Vagina (tissue), 2 donors: ENCODE measurements at places on chromosomes 2 and 18. TPM values are rescaled to one million over a fixed set of nuclear protein-coding genes. Genes with fewer than 3 reads are reported as not detected.

GRCh38 chr2:28394331-28394877 lies 1.7 kb downstream of the FOSL2 start:
- no peak for DNase-seq

- no peak for DNase-seq
These were observed 3.6 kb upstream of the SH2D6 start for GRCh38 chr2:85414761-85415553.

GRCh38 chr2:168849610-168850009 lies 40.6 kb downstream of the SPC25 start:
- no peak for DNase-seq

DNA sequence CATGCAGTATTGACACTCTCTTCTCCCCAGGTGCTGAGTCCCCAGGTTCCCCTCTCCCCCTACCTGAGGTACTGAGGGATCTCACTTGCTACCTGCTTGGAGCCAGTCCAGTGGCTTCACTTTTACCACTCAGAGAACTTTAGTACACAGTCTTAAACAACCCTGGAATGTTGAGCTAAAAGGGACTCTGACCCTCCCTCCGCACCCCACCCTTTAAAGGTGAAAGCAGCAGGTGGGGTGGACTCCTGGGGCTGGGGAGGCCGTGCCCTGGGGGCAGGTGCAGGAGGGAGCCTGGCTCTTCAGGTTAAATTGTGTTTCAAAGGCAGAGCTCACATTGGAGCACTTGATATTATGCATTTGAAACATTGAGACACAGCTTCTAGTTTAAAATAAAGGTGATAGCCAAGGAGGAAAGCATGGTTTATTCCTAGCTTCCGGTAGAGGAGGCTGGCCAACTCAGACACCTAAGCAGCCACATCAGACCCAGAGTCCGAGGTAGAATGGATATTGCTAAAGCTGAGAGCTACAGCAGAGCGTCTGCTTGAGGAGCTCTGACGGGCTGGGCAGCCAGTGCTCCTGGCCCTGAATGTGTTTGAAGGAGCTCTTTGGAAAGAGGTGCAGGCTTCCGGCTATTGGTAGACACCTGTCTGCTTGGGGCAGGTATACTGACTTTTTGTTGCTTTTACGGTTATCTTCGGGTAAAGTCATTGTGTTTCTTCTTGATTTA lies 196.4 kb downstream of the AGAP1 start:
- DNase-seq = no peak

DNA sequence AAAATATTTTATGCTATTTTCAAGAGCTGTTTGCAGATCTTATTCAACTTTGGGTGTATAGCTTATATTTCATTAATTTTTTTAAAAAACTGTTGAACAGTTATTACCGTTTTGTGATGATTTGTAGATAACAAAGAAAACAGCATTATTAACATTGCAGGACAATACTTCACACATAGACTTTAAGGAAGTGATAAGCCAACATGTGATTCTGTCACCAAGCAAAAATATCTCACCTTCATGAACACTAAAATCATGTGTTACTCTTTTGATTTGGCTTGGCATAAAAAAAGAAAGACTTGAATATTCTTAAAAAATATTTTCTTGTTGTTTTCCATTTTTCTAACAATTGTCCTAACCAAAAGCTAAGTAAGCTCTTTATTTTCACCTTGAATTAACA lies 33.0 kb downstream of the SLC35F5 start:
- DNase-seq = no peak

DNA sequence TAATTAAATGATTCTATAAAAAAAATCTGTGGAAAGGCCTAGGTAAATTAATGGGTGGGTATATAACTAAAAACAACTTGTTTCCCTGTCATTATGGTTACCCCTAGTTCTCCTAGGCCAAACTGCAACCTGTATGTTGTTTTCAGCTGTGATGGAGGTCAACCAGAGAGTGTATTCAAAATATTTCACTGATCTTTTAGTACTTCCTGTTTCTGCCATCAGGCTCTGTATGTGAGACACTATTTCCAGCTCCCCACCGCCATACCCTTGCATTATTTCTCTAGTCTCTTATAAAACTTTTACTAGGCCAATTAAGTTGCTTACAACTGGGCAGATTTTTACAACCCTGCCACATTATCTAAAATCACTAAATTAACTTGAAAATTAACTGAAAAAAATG lies 21.0 kb upstream of the CDKL4 start:
- no peak for DNase-seq

DNA sequence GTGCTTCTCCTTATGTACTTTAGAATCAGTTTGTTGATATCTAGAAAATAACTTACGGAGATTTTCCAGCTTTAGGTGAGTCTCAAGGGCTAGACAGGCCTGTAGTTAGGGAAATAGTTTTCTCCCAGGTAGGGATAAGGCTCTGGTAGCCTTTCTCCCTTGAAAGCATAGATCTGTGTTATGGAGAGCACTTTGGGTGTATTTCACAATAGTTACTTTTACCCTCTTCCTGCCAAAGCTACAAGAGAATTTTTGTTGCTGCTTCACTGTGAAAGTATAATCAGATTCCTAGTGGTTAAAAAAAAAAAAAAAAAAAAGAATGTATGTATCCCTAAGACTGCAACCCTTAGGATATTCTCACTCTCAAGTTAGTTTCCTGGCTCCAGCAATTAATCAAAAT lies 267.5 kb downstream of the PIK3C3 start:
- no peak for DNase-seq

DNA sequence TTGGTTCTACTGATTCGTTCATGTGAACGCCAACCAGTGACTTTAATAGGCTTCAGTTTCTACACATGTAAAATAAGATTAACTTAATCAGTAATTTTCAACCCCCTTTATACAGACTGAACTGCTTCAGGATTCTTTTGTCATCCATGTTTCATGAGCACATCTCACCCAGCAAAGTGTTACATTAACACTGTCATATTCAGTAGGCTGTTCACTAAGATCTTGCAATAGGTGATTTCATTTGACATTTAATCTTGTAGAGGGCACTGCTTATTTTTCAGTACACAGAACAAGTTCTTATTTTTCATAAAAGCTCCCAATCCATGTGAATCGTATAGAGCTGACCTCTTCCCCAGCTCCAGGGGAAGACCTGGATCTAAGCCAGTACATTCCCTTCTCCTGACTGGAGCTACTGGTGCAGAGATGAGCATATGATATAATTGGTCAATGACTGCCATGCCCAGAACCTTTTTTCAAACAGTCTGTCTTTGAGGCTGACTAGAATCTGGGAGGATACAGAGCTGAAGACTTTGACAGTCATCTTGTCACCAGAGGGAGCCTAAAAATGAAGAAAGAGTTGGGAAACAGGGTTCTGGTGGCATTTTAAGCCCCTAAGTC lies 72.2 kb upstream of the CHRNA1 start:
- no peak for DNase-seq

DNA sequence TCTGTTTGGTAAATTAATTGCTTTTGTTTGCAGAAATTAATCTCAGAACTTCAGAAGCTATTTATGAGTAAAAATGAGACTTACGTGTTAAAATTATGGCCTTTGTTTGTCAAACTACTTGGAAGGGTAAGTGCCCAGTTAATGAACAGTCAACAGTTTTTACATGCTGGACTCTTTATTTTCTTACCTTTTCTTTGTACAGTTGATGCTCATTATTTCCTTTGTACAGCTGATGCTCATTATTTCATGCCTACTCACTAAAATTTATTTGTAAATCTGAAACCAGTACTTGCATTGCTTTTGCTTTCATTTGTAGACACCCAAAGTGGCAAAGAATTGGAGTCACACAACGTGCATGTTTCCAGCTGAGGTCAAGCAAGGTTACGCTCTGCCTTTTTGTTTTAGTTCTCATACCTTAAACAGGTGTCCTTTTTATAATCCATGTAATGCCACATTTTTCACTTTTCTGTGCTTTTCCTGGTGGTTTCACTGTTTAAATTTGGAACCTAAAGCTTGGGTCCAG lies 13.3 kb downstream of the RIF1 start:
- DNase-seq = no peak

- no peak for DNase-seq
These were observed 221.9 kb downstream of the ZNF407 start for GRCh38 chr18:74819433-74820059.

GRCh38 chr18:63664571-63664970 lies 2.9 kb upstream of the SERPINB3 start:
- no peak for DNase-seq

- DNase-seq = no peak
These were observed 86.6 kb downstream of the LRP1B start for GRCh38 chr2:142044197-142044596.

- no peak for DNase-seq
These were observed 270.4 kb downstream of the FIGN start for GRCh38 chr2:163465440-163465839.

GRCh38 chr18:2303517-2304238 lies 267.6 kb downstream of the METTL4 start:
- no peak for DNase-seq

DNA sequence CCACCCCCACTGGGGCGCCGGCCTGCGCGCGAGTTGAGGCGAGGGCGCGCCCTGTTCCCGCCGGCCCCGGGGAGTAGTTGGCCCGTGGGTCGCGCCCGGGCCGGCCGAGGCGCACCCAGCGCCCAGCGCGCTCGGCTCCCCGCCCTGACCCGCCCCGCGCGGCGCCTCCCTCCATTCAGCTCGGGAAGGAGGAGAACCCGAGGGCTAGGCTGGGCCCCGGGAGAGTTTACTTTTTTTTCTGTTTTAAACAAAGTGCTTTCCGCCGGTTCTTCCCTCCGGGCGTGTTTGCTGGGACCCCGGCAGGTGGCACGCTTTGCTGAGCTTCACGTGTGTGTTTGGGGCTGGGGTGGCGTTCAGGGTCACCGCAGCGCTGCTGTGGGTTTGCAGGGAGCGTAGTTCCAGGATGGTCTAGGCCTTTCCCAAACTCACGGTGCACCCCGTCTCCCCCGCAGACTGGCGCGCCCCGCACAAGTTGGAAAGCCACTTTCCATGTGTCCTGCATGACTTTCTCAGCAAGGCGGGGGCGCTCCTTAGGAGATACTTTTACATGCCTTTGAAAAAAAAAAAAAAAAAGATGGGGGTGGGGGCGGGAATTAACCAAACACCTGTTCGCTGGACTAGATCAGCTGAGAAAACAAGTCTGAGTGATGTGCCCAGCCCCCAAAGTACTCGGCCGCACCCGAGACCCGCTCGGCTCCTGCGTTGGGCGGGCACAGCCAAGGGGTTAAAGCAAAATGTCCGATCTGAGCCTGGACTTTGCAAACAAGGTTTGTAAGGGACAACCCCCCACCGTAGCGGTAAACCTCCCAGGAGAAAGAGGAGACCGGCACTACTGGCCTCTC lies 825 bp downstream of the ITGA6 start:
- DNase-seq = no peak

GRCh38 chr2:111941531-111941930 lies 43.1 kb downstream of the MERTK start:
- no peak for DNase-seq

- DNase-seq = no peak
These were observed 2.5 kb downstream of the COL3A1 start for GRCh38 chr2:188976545-188977268.

- DNase-seq = no peak
These were observed 50.0 kb downstream of the TWIST2 start for GRCh38 chr2:238897911-238898311.

- no peak for DNase-seq
These were observed 445.8 kb upstream of the RGPD4 start for GRCh38 chr2:107380912-107381311.

The CFC1 gene
- not detected for total RNA-seq

The SP140 gene
- total RNA-seq = 7.4 TPM

The VSNL1 gene
- 19.2 TPM for total RNA-seq

The CCDC68 gene
- total RNA-seq = 8.1 TPM

The SLC9A4 gene
- total RNA-seq = not detected

The LBX2 gene
- total RNA-seq = not detected

The ACADL gene
- 10.6 TPM for total RNA-seq

The EMILIN2 gene
- 26.8 TPM for total RNA-seq

The FHOD3 gene
- total RNA-seq = 5.6 TPM

The RNF152 gene
- 45.7 TPM for total RNA-seq

The PROM2 gene
- 70.5 TPM for total RNA-seq

The KCNG2 gene
- total RNA-seq = not detected
